ENCODE measurements at places on chromosomes 16 and 17.

DNA sequence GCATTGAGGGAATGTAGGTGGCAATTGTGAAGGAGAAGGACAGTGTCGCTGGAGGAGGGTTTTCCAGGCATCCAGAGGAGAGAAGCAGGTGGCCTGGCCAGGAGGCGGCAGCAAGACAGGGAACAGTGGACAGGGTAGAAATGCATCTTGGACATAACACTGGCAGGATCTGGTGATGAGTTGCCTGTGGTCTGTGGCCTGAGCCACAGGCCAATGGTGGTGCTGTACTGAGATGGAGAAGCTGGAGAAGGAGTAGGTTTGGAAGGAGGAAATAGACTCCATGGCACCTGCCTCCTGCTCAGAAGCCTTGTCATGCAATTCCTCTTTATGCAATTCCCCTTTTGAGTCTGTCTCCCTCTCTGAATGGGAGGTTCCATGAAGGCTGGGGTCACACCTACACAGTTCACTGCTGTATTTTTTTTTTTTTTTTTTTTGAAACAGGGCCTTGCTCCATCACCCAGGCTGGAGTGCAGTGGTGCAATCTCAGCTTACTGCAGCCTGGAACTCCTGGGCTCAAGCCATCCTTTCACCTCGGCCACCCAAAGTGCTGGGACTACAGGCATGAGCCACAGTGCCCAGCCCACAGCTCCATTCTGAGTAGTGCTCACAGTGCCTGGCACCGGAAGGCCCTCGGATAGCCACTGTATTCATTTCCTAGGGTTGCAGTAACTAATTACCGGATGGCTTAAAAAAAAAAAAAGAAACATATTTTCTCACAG lies 13.5 kb upstream of the CACNG4 start:
- peak; percentile 78 for DNase-seq

GRCh38 chr17:11241611-11242226 lies 706 bp downstream of the SHISA6 start:
- no peak for DNase-seq

DNA sequence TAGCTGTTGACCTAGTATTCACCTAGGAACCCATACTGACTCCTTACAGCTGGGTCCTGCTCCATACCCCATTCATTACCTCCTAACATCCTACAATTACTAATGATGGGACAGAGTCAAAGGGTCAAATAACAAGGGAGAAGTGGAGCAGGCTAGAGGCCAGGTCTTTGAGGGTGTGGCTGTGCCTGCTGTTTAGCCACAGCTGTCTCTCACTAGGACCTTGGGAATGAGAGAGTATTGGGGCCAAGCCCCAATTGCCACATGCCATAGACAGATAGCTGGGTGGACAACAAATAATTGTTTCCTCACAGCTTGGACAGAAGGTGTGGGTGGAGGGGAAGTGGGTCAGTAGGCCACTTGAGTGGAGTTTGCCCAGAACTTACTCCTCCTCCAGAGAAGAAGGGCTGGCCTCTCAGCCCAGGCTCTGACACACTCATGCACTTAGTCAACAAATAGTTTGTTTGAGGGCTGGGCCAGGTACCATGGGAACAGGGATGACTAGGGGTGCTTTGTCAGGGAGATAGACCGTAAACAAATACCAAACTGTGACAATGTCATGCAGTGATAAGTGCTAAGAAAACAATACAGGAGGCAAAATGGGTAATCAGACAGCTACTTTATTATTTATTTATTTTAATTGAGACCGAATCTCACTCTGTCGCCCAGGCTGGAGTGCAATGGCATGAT lies 10.2 kb upstream of the CENPT start:
- peak; percentile 97 for DNase-seq

DNA sequence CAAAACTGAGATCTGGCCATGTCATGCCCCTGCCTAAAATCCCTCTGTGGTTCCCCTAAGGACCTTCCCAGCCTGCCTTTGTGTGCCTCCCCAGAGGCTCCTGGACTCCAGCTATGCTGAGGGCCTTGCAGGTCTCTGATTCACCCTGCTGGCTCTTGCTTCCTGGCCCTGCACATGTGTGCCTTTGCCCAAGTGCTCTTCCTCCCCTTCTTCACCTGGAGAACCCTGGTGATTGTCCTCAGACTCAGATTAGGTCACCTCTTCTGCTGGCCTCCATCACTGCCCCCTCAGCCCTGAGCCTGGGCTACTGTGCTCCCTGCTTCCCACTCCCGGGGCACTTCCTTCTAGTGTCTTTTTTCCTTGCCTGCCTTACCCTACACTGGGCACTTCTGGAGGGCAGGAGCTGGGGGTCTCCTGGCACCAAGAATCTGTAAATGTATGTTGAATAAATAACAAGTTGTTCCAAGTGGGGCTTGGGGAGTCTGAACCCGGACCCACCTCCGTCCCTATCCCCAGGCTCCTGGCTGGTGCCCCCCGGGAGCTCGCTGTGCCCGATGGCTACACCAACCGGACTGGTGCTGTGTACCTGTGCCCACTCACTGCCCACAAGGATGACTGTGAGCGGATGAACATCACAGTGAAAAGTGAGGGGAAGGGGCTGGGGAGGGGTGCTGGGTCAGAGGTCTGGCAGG lies 7.8 kb downstream of the ITGA3 start:
- DNase-seq: peak; percentile 7

- no peak for DNase-seq
Observed at GRCh38 chr17:79006794-79007503, 2.6 kb downstream of the CANT1 start.

DNA sequence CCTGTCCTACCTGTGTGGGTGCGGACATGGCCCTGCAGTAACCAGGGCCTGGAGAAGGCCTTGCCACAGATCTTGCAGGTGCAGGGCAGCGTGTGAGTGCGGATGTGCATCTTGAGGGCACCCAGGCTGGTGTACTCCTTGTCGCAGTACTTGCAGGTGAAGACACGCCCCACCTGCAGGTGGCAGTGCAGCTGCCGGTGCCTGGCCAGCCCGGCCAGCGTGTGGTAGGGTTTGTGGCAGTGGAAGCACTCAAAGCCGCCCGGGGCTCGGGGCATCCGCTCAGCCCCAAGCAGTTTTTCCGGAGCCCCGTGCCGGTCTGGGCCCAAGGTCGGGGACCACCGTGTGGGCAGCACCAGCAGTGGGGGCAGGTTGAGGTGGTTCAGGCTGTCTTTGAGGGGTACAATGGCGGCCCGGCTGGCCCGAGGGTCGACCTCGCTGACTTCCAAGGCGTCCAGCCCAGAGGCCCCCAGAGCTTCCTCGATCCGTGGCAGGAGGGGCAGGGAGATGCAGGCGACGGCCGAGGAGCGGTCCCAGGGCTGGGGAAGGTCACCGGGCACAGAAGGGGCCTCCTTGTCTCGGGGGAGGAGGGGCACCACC lies 5.1 kb downstream of the SNAI3 start:
- no peak for DNase-seq

GRCh38 chr16:66421891-66422290 lies 5.2 kb upstream of the BEAN1 start:
- DNase-seq: no peak

- no peak for DNase-seq
Observed at GRCh38 chr16:70788668-70789594, 12.0 kb downstream of the VAC14 start.

GRCh38 chr17:63430223-63430622 lies 15.9 kb downstream of the CYB561 start:
- DNase-seq: no peak

GRCh38 chr17:77723071-77723908 lies 235.2 kb upstream of the TNRC6C start:
- no peak for DNase-seq

GRCh38 chr16:59683709-59684108 lies 949.6 kb upstream of the GOT2 start:
- DNase-seq: no peak

DNA sequence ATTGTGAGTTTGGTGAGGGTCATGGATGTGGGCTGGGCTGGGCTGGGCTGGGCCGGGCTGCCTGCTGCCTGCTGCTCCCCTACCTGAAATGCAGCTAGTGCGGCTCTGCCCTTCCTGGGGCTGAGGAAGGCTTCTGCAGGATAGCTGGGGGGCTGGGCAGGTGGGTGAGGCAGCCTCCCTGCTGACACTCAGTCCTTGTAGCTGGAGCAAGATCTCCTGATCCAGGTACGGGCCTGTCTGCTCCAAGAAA lies 4.7 kb downstream of the RPL13 start:
- no peak for DNase-seq

DNA sequence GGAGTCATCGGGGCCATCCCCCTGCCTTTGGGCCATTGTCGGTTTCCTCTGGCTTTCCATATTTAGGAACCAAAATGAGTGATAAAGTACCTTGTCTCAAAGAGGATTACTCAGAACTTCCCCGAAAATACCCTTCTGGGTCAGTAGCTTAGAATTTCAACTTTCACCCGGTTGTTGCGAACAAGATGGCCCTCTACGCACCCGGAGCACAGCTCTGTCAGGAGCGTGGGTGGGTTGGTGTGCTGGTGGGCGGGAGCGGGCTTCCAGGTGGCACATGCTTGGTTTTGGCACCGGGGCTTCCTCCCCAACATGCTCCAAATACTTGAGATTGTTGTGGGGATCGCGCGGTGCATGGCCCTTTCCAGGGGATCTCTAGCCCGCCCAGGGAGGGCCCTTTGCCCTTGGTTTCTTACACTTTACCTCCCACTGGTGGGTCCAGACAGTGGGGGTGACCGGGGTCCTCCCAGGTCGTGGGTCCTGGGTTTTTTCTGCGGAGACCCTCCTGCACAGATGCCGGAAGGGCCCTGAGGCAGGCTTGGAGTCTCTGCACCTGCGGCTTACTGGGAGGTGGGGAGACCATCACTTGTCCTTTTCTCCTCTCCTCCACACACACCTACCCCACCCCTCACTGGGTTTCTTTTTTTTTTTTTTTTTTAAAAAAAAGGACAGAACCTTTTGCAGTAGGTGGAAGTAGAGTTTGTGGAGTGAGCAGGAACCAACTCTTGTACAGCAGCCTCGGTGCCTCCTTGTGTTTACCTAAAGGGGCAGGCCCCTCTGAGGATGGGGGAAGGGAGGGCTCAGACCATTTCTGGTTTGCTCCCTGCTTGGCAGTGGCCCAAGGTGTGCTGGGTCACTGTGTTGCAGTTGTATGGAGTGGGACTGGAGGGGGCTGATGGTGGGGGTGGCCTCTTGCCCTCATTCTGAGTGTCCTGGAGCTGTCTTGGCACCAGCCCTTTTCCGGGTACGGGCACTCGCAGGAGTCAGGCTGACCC lies 142.1 kb downstream of the SEC14L1 start:
- peak; percentile 70 for DNase-seq

DNA sequence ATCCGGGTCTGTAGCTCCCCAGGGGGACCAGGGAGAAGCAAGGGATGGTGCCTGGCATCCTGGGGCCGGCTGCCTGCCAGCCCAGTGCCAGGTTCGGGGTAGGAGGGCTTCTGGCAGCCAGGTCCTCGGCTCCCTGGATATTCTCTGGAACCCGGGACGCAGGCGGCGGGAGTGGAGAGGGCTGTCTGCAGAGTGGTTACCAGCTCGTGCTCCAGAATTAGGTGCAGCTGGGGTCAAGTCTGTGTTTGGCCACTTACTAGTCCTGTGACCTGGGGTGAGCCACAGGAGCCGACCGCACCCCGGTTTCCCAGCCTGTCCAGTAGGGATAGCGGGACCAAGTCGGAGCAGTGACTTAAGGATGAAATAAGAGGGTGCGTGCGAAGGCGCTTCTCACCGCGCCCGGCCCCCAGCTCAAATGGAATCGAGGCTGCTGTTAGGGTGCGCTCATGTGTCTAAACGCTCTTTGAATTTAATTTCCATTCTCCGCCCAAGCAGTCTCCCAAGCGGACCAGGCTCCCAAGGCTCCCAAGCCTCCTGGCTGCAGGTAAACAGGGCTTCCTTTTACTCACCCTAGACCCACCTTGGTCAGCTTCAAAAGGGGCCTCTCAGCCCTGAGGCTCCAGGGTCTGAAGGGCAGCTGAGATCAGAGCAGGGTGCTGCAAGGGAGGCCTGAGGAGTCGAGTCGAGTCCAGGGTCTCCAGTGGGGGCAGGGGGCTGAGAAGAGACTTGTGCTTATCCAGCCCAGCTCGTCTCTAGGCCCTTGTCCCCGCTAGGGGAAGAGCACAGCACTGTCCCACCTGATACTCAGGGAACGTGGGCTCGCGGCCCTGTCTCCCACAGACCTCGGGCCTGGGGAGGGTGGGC lies 28.3 kb upstream of the ZNF469 start:
- DNase-seq: no peak

- no peak for DNase-seq
Observed at GRCh38 chr16:88602091-88602490, 31.9 kb downstream of the ZC3H18 start.

DNA sequence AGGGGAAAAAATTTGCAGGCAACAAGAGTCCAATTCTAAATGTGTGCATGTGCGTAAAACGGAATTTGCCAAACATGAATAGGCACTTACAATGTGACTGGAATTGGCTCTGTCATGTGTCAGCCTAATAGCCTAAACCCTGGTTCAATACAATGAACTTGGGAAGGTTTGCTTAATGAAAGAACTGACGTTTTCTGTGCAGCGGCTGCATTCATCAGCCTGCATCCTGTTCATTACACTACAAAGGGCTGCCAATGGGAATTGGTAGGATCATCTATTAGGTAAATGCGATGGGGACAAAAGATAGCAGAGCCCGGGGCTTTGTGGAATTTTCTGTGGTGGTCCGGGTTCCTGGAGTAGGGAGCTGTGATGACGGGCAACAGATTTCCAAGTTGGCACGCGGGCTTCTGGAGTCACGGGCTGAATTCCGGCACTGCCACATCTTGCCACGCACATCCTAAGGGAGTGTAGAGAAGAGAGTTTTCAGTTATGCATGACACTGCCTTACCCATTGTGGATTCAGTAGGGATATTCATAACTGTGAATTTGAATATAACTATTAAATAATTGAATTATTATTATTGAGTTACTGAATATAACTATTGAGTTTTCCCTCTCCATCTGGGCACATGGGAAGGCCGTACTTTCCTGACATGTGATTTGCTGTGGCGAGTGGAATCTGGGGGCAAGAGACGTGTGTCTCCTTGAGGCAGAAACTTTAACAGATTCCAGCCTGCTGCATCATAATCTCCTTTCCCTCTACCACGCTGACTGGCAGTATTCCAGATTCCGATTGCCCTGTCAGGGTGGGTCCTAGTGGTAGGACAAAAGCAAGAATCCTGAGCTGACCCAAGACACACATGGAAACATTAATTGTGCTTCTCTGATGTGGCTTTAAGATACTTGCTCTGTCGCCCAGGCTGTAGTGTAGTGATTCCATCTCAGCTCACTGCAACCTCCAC lies 565.6 kb downstream of the WWOX start:
- DNase-seq: no peak

- no peak for DNase-seq
Observed at GRCh38 chr16:4481963-4482362, 5.8 kb downstream of the HMOX2 start.

GRCh38 chr17:385178-385835 lies 32.7 kb upstream of the RPH3AL start:
- DNase-seq: no peak

- no peak for DNase-seq
Observed at GRCh38 chr17:3482852-3483251, 7.1 kb downstream of the ASPA start.

- DNase-seq: no peak
Observed at GRCh38 chr16:75197522-75198134, 9.3 kb downstream of the CTRB2 start.

GRCh38 chr16:3971261-3971660 lies 90.7 kb upstream of the CREBBP start:
- DNase-seq: peak; percentile 37

- DNase-seq: no peak
Observed at GRCh38 chr16:56263711-56264608, 72.7 kb downstream of the GNAO1 start.
